Skeletal muscle tissue (tissue), 5 donors: ENCODE measurements at places on chromosomes 11 and 22. TPM values are rescaled to one million over a fixed set of nuclear protein-coding genes. Genes with fewer than 3 reads are reported as not detected.

Gene MUC5AC
- under 0.01 TPM for total RNA-seq

Gene SYT7
- 1.6 TPM for total RNA-seq

Gene MMP8
- 1.6 TPM for total RNA-seq

Gene OR10D3
- 0.52 TPM for total RNA-seq

Gene DERL3
- 1.0 TPM for total RNA-seq

Gene EIF3F
- total RNA-seq = 283 TPM
